ENCODE measurements at places on chromosomes 2 and 18. TPM values are rescaled to one million over a fixed set of nuclear protein-coding genes. Genes with fewer than 3 reads are reported as not detected.

PIK3C3 gene
- total RNA-seq: 51.0 TPM

FAP gene
- total RNA-seq: 21.1 TPM

ACMSD gene
- not detected for total RNA-seq

AOX1 gene
- total RNA-seq: 19.5 TPM

RESP18 gene
- total RNA-seq: not detected

LRATD1 gene
- not detected for total RNA-seq

DNA sequence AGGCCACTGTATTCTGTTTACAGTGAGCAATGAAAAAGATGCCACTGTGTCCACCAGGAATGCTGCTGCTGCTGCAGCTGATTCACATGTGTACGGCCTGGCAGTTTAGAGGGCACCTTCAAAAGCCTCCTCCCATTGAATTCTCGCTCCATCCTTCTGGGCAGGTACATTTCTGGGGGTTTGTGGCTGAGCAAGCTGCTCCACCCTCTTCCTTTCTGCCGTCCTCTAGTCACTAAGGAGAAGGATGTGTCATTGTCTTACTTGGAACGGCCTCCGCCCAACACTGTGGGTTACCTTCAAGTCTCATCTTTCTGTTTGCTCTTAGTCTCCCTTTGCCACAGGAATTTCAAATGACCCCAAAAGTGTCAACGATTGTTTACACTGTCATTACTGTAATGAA is 182.0 kb downstream of the ZBTB7C start:
- no peak overlapping the region for H3K4me3 ChIP-seq
- 0 out of 2 replicates have a peak, but pooled peaks cover 5% of the 10 kb centered on the region for H3K4me1 ChIP-seq
- H3K36me3 ChIP-seq: no peaks in the 10 kb centered on the region
- DNase-seq: peak; percentile 26
- H3K27me3 ChIP-seq: peaks cover 8% of the 10 kb centered on the region

GRCh38 chr2:176118601-176119339 is 2.2 kb downstream of the HOXD10 start:
- H3K36me3 ChIP-seq: no peaks in the 10 kb centered on the region
- H3K4me3 ChIP-seq: no peak overlapping the region
- peaks cover 10% of the 10 kb centered on the region for H3K4me1 ChIP-seq

GRCh38 chr2:165238295-165238694 is 919 bp upstream of the SCN2A start:
- DNase-seq: no peak
- no peaks in the 10 kb centered on the region for H3K27me3 ChIP-seq
- no peaks in the 10 kb centered on the region for H3K4me1 ChIP-seq

DNA sequence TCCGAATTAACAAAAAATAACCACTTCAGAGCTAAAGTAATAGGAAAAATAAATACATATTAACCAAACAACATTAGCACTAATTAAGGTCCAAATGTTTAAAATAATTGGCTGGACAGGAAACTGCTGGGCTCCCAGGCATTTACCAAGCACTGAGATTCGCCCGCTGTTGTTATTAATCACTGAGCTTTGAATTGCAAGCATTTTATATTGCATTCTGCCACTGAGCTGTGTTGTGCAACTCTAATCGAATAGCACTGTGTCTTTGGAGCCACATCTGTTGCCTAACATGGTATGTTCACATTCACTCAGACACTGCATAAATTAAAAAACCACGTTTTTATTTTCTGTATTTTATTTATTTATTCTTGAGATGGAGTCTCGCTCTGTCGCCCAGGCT is 88.9 kb downstream of the SOWAHC start:
- H3K4me3 ChIP-seq: no peak overlapping the region
- no peak for DNase-seq
- H3K27ac ChIP-seq: peak overlapping the region; percentile 91
- no peaks in the 10 kb centered on the region for H3K27me3 ChIP-seq
- H3K36me3 ChIP-seq: no peaks in the 10 kb centered on the region

DNA sequence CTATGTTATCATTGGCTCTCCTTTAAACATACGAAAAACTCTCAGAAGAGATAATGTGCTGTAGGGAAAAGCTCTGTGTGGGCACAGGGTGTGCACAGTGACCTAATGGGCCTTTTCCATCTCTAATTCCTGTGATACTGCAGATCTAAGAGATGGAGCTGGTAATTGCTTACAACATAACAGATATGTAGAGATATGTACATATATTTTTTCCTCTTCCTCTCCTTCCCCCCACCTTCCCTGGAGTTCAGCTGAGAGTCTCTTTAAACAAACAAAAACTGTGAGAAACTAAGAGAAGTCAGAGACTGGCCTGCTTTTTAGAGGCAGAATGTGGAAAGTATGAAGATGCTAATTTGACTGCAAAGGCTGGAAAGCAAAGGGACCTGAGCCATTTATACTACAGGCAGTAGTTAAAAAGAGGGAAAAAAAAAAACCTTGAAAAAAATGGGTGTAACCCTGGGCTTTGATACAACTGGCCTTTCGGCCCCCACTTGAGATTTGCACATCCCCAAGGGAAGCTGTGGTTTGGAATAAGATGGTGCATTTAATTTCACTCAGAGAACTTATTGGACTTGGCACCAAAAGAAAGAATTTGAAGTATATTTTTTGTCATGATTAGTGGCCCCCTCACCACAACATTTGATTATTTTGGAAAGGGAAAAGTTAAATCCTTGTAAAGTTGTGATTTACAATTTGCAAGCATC is 502.2 kb upstream of the ZEB2 start:
- no peak overlapping the region for H3K27ac ChIP-seq
- H3K27me3 ChIP-seq: no peaks in the 10 kb centered on the region
- H3K36me3 ChIP-seq: no peaks in the 10 kb centered on the region
- no peak overlapping the region for H3K4me3 ChIP-seq

DNA sequence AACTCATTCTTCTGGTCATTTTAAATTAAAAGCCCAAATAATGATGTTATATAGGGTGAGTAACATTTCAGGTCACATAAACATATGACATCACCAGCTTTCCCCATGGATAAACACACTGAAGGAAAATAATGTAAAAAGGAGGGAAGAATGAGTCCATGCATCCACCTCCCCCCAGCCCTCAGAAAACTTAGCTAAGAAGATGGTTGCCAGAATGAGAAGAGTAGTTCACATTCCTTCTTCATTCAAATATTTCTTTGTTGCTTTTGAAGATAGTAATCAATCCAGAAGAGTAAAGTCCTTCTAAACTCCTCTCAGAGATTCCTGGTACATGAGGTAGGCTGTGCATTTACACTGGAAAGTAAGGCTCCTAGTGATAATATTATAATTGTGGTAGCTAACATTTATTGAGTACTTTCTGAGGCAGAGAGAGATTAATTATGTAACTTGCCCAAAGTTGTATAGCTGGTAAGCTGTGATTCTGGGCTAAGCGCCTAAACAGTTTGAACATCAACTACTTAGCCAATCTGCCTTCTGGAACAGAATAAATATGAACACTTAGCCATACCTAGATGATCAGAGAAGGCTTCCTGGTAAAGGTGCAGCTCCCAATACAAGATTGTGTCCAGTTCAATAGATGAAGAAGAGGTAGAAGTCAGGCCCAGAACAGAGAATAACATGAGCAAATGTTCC is 256.7 kb upstream of the FN1 start:
- no peak overlapping the region for H3K4me3 ChIP-seq
- DNase-seq: no peak
- peak overlapping the region; percentile 79 for H3K27ac ChIP-seq
- H3K4me1 ChIP-seq: peaks cover 33% of the 10 kb centered on the region
- H3K27me3 ChIP-seq: no peaks in the 10 kb centered on the region

DNA sequence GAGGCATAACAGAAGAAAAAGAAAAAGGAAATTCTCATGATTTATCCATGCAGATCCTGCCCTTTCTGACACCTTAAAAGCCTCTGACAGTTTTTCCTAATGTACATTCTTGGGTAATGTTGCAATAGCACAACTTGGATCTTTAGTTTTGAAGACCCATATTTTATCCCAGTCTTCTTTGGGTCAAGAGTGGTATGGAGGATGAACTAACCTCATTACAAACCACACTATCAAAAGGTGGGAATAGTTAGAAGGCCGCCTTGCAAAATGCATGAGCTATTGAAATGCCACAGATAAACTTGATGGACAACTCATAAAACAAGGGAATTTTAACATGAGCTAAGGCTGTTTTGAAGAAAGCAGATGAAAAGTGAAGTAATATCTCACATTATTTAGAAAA is 1479.8 kb upstream of the ACVR2A start:
- H3K4me3 ChIP-seq: no peak overlapping the region
- H3K27me3 ChIP-seq: no peaks in the 10 kb centered on the region
- H3K4me1 ChIP-seq: no peaks in the 10 kb centered on the region
- DNase-seq: no peak
- H3K36me3 ChIP-seq: no peaks in the 10 kb centered on the region
- H3K27ac ChIP-seq: no peak overlapping the region

DNA sequence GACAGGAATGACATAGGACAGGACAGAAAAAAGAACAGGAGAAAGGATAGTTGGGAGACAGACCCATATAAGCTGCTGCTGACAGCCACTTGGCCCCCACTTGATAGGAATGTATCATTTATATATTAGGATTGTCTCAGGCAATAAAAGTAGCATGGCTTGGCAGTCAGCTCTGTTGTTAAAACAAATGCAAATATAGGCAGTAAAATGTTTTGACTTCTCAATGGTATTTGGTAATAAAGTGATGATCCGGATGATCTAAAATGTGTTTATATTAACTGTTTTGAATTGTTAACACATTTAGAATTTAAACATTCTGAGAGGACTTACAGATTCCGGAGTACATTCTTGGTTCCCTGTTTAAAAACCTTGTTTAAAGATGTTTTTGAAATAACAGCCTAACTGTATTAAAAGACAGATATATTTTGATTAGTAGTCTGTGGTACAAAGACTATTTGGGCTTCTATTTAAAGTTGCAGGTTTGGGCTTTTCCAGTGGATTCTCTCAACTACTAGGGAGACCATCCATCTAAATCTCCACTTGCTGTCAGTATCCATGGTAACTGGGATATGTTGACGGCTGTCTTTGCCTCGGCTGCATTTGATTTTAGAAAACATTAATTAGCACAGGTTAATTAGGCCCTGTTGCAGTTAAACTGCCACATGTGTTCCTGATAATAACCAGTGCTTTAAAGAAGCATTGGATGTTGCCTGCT is 147.6 kb downstream of the ESCO1 start:
- no peak for DNase-seq
- H3K27me3 ChIP-seq: no peaks in the 10 kb centered on the region
- H3K36me3 ChIP-seq: no peaks in the 10 kb centered on the region

DNA sequence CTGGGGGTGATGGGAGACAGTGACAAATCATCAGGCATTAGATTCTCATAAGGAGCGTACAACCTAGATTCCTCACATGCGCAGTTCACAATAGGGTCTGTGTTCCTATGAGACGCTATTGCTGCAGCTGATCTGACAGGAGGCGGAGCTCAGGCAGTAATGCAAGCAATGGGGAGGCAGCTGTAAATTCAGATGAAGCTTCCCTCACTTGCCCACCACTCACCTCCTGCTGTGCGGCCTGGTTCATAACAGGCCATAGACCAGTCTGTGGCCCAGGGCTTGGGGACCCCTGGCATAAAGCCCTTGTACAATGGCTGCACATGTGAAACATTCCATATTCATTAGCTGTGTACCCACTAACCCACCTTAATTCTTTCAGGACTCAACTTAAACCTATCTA is 18.0 kb downstream of the NMUR1 start:
- H3K27ac ChIP-seq: no peak overlapping the region
- H3K27me3 ChIP-seq: no peaks in the 10 kb centered on the region
- peaks cover 6% of the 10 kb centered on the region for H3K4me1 ChIP-seq
- H3K36me3 ChIP-seq: no peaks in the 10 kb centered on the region
- no peak for DNase-seq

- DNase-seq: no peak
- no peak overlapping the region for H3K4me3 ChIP-seq
These were observed 226.2 kb downstream of the TNS1 start for GRCh38 chr2:217776631-217777030.

GRCh38 chr2:208172125-208172524 is 8.7 kb upstream of the CRYGA start:
- no peaks in the 10 kb centered on the region for H3K27me3 ChIP-seq
- H3K36me3 ChIP-seq: no peaks in the 10 kb centered on the region
- no peak overlapping the region for H3K4me3 ChIP-seq
- H3K27ac ChIP-seq: no peak overlapping the region
- no peaks in the 10 kb centered on the region for H3K4me1 ChIP-seq

DNA sequence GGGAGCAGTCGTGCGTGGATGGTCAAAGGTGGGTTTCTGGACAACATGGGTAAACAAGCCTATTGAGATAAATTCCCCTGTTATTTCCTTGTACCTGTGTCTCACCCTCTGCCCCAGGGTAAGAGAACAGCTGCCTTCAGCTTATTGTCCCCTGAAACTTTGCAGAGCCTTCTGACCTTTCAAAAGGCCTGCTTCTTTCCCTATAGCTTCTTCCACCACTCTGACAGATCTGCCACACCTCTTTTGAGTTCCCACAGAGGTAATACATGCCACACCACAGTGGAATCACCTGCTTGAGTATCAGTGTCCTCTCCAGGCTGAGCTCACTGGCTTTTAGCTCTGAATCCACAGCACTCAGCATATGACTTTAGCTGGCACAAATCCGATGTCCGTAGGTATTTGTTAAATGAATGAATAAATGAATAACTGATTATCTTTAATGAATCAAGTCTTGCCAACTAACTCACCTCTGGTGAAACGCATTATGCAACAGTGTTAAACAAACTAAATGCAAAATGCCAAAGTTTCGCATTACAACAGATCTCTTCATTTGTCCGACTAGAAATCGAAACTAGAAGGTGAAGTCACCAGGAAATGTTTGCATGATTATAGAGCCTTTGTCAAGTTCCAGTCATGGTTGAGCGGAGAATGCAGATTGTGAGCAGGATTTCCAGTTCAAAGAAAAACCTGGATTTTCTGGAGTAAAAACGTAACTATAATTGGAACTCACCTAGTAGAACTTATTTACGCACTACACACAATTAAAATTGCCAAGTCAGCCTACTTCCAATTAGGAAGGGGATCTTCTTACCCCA is 16.4 kb downstream of the DYNAP start:
- DNase-seq: no peak
- H3K4me3 ChIP-seq: no peak overlapping the region
- H3K27me3 ChIP-seq: no peaks in the 10 kb centered on the region
- no peaks in the 10 kb centered on the region for H3K4me1 ChIP-seq
- no peaks in the 10 kb centered on the region for H3K36me3 ChIP-seq
- H3K27ac ChIP-seq: no peak overlapping the region

DNA sequence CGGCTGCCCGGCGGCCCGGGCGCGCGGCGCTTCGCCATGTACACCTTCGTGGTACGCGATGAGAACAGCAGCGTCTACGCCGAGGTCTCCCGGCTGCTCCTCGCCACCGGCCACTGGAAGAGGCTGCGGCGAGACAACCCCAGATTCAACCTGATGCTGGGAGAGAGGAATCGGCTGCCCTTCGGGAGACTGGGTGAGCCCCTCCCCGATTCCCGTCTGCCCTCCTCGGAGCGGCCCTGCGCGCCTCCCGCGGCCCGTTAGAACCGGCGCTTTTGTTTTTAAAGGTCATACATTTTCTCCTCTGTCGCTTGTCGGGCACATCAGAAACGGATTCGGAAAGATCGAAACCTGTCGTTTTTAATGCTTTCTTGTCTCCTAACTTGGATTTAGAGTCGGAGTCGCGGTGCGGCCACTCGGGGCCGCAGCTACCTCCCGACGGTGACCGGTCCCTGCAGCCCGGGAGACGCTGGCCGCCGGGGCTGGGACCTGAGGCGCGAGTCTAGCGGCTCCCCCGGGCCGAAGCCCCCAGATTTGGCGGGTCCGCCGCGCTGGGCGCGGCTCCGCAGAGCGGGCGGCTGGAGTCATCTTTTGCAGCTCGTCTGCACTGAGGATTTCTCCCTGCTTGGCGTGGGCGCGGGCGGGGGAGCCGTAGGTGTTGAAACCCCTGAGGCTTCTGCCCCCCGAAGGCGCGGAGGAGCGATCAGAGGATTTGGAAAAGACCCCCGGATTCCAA is 519 bp downstream of the TTL start:
- peak overlapping the region; percentile 92 for H3K4me3 ChIP-seq
- H3K4me1 ChIP-seq: peaks cover 17% of the 10 kb centered on the region
- peak; percentile 53 for DNase-seq
- peaks cover 39% of the 10 kb centered on the region for H3K36me3 ChIP-seq
- no peaks in the 10 kb centered on the region for H3K27me3 ChIP-seq
- H3K27ac ChIP-seq: peak overlapping the region; percentile 53
